Motor neuron (in vitro differentiated cells): ENCODE measurements at places on chromosomes 11 and 22. TPM values are rescaled to one million over a fixed set of nuclear protein-coding genes. Genes with fewer than 3 reads are reported as not detected.

- no peak for ATAC-seq
These were observed 164.7 kb downstream of the MAML2 start for GRCh38 chr11:96178049-96178886.

GRCh38 chr11:68763926-68764657 lies 12.8 kb upstream of the TESMIN start:
- ATAC-seq: no peak

Gene OR4D5
- total RNA-seq: not detected in 2 replicates

- peak; percentile 94 for ATAC-seq
These were observed 50.2 kb downstream of the LIF start for GRCh38 chr22:30196141-30196879.
